ENCODE measurements at places on chromosomes 5 and 9.
A peak's percentile ranks its signal among the peaks of the same experiment; 100 is the strongest.

GRCh38 chr9:82369251-82369945 lies 380.8 kb downstream of the SPATA31D1 start:
- no peak for DNase-seq

DNA sequence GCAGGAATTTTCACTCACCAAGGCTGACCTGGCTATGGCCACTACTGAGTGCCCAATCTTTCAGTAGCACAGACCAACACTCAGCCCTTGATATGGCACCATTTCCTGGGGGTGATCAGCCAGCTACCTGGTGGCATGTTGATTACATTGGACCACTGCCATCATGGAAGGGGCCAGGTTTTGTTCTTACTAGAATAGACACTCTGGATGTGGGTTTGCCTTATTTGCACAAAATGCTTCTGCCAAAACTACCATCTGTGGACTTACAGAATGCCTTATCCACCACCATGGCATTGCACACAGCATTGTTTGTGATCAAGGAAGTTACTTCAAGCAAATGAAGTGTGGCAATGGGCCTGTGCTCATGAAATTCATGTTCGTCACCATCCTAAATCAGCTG lies 69.7 kb upstream of the SH3GL2 start:
- no peak for DNase-seq

GRCh38 chr5:135222171-135222681 lies 176.8 kb downstream of the MACROH2A1 start:
- peak; percentile 3 for DNase-seq

GRCh38 chr9:12730927-12731326 lies 37.7 kb downstream of the TYRP1 start:
- DNase-seq, result no peak

DNA sequence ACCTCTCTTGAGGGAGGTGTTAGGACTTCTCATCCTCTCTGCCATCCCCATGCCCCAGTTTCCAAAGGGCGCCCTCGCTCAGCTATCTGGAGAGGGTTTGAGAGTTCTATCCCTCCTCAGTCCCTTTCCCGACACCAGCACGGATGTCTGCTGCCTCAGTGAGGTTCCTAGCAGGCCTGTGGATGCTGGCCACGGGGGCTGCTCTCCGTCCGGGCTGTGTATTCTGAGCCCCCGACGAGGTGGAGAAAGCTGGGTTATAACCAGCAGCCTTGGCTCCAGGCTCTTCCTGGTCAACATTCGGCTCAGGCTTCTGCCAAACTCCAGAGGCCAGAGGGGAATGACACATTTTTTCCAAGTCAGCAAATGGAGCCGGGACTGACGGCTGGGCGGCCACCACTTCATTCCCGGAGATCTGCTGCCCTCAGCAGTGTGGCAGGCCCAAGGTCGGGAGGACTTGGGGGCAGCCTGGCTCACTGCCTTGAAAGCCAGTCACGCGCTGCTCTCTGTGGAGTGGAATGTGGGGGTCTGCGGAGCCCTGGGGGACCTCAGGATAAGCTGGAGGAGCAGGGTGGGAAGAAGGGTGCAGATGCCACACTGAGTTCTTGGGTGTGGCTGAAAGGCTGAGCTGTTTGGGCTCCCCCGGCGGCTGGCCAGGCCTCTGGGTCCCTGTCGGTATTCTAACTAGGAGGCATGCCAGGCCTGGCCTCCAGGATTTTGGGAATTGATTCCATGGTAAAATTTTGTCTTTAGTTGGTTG lies 27.4 kb downstream of the PTPA start:
- peak; percentile 68 for DNase-seq

DNA sequence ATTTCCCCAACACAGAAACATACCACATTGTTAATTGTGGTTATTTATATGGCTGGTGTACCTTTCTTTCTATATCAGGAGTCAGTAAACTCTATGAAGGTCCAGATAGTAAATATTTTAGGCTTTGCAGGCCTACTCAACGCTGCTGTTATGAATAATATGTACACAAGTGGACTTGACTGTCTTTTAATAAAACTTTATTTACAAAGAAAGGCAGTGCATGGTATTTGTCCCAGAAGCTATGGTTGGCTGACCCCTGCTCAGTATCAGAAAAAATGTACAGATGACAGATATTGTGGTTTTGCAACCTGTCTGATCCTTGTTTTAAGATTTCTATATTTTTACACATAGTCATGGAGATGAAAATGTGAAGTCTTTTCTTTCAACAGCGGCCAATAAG lies 5.7 kb downstream of the MTRR start:
- DNase-seq, result no peak

DNA sequence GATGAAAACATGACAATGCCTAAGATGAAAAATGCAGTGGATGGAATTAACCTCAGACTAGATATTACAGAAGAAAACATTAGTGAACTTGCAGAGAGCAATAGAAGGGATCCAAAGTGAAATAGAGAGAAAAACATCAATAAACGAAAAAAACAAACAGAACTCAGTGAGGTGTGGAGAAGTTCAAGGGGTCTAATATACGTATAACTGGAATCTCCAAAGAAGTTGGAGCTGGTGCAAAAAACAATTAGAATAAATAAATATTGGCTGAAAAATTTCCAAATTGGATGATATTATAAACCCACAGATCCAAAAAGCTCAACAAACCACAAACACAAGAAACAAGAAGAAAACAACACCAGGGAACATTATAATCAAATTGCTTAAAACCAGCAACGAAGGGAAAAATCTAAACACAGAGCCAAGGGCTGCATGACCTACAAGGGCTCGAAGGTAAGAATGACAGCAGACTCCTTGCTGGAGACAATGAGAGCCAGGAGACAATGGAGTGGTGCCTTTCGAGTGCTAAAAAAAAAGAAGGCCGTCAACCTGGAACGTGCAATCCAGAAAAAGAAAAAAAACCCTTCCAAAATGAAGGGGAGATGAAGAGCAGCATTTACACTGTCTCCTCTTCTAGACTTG lies 11.8 kb downstream of the FAM163B start:
- DNase-seq, result no peak

DNA sequence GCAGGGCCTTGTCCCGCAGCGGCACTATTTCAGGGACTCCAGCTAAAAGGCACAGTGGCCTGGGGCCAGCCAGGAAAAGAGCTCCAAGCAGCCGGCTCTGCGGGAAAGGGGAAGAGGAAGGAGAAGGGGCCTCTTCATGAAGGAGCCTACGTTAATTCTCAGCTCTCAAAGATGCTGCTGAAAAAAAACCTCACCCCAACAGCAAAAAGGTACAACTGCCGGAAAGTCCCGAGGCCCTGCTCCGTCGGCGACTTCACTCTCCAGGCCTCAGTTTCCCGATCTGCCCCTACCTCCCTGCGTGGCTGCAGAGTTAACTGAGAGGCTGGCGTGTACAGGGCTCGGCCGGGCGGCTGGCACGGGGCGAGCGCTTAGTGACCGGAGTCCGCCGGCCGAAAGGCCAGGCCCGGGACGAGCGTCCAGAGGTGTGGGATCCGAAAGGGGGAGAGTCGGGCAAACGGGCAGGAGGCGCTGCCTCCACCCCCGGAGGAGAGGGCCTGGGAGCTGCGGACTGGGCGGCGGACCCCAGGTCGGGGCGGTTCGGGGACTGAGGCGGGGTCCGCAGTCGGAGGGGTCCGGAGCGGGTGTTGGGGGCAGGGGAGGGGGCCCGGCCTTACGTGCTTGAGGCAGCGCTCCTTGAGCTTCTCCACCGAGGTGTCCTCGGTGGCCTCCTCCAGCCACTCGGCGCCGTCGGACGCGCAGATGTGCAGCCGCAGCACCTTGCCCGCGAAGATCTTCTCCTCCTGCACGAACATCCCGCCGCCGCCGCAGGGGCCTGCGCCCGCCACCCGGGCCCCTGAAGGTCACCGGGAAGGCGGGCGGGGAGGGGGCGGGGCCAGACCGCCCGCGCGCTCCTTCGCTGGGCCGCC lies 529 bp downstream of the UBAC1 start:
- no peak for DNase-seq

- no peak for DNase-seq
Measured at GRCh38 chr9:73059247-73059646, 92.4 kb upstream of the ANXA1 start.

DNA sequence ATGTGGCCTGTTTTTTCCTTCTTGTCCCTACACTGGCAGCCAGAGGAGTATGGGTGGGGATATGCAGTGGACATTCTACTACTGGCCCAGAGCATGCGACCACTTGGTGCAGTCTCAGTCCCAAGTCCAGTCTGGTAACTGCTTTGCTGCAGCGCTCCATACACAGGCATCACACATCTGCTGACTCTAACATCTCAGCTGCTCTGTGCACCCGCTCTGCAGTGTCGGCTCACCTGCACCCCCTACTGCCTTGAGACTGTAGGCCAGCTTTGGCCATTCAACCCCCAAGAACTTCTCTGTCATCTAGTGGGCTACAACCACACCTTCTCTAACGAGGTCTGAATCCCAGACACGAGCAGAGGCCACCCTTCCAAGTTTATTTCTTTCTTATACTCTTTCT lies 46.4 kb upstream of the SLCO6A1 start:
- no peak for DNase-seq

GRCh38 chr5:149903404-149903803 lies 41.2 kb downstream of the PDE6A start:
- DNase-seq, result no peak

- DNase-seq, result no peak
Measured at GRCh38 chr9:28363151-28363562, 789.9 kb upstream of the C9orf72 start.

DNA sequence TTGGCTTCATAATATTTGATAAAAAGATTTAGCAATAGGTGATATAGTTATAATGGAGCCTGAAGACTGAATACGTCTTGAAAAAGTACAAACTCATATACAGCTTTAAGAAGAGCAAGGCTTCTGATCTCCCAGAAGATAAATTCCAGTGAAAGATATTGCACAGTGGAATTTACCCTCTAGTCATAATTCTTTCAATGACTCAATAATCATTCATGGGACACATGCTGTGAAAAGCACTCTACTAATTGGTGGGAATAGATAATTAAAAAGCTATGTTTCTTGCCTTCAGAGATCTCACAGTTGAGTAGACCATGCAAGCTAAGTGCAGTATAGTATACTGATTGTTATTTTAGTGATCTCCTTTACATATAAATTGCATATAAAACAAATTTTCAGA lies 538.6 kb upstream of the CYLC2 start:
- DNase-seq, result no peak

All from breast epithelium (tissue), 4 donors.